ENCODE measurements at places on chromosomes 12 and 14.
A peak's percentile ranks its signal among the peaks of the same experiment; 100 is the strongest.

DNA sequence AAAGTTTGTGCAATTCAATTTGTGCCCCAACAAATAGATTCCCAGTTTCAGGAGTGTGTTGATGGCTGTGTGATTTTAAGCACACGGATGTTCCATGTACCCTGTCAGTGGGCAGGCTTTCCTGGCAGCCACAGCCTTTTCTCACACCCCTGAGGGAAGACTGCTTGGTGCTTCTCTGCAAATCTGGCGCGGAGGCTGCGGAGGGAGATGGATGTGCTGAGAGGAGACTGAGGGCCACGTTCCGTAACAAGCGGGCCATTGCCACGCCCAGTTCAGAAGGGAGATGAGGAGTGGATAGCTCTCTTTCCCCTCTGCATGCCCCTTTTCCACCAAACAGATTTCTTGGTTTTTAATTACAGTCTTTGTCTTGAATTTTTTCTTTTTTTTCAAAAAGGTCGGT lies 89.1 kb downstream of the BEGAIN start:
- no peak for DNase-seq

DNA sequence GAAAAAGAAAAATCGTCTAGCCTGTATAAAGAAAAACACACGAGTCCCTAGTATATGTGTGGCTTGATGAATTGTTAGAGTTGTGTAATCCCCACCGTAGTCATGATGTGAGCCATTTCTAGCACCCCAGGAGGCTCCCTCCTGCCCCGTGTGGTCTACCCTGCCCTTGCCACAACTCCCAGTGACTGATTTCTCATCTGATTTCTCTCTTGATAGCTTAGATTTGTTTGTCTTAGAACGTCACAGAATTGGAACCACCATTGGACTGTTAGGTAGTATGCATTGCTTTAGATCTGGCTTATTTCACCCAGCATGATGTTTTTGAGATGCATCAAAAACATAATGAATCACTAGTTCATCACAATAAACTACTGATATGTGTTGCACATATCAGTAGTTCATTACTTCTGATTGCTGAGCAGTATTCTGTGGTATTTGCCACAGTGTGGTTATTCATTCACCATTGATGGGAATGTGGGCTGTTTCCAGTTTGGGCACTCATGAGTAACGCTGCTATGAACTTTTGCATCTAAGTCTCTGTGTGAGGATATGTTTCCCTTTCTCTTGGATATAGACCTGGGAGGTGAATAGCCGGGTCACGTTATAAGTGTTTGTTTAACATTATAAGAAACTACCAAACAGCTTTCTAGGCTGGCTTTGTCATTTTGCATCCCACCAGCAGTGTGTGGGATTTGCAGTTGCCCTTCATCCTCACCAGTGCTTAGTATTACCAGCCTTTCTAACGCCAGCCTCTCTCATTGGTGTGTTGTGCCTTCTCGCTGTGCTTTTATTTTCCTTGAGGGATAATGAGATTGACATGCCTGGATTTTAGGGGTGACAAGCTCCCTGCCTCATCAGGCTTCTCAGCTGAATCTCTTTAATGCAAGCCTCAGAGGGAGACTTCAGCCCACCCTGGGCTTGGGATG lies 31.9 kb upstream of the NCOR2 start:
- no peak for DNase-seq

DNA sequence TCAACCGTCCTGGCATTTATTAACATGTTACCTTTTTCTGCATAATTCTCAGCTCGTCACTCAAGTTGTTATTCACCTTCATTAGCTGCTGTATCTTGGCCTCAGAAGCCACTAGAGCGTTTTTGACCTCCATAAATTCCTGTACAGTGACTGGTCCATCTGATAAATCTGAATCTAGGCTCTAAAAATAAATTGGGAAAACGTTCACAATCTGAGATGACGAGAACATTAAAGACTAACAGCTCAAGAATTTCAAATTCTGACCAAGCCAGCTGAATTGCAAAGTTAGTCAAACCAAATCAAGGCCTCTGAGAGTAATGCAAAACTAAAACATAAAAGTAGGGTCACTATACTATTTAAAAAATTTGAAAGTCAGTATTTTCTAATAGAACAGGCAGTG lies 45.0 kb downstream of the GIT2 start:
- no peak for DNase-seq

DNA sequence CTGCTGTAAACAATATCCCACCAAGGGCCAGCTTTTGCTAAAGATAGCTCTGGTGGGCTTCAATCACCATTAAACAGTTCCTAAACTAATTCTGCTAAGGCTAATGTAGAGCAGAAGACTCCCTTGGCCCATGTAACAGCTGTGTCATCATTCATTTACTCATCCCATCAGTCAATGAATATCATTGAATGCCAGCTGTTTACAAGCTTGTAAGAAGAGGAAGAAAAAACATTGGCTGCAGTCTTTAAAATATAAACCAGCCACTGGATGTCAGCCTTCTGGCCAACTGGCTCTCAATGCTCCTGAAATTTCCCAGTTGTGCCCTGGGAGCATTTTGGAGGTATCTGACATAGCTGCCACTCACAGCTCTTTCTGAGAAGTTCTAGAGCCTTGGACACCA lies 18.0 kb upstream of the MAP3K9 start:
- DNase-seq = no peak

DNA sequence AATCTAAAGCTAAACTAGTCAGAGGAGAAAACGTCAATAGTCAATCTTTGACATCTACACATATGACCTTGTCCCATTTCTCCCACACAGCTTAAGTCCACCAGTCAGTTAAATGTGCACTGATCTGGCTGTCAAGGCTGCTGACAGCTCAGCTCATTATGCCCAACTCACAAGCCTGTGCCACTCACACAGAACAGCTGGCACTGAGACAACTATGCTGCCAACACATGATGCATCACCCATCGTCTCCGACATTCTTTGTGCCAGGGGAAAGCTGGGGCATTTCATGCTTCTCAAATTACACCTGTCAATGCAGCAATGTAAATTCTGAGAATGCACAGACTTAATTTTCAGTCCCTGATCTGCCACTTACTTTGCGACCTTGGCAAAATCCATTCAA lies 25.3 kb downstream of the GNS start:
- DNase-seq = no peak

DNA sequence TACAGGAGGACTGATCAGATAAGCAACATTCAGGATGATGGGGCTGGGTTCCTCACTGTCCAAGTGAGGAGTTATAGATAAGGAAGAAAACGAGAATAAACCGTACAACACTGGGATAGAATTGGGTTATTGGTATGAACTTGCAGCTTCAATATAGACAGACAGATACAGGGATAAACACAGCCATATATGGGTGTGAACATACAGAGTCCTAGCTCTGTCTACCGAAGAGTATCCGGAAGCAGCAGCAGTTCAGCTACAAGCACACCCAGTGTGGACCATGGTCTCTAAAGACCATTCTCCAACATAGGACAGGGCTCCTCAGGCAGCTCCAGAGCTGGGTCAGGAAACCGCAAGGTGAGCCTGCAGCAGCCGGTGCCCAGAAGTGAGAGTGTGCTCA lies 40.8 kb downstream of the CDC42BPB start:
- no peak for DNase-seq

- DNase-seq = no peak
These were observed 444.8 kb downstream of the AEBP2 start for GRCh38 chr12:19884021-19884492.

DNA sequence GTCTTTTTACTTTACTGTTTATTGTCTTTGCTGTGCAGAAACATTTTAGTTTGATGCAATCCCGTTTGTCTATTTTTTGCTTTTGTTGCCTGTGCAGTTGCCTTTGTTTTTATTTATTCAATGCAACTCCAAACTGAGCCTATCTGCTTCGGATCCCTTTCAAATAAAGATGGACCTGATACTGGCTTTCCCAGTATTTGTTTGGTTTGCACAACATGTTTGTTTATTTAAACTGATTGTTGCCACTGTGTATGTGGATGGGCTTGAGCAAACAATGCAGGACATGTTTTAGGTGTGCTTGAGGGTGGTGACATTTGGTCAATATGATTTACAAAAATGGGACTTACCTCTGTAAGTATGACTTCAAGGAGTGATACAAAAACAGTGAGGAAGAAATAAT lies 6.7 kb downstream of the TRHDE start:
- no peak for DNase-seq

- no peak for DNase-seq
These were observed 45.4 kb downstream of the PSMA6 start for GRCh38 chr14:35337269-35338255.

GRCh38 chr12:56833780-56834179 lies 70.7 kb downstream of the HSD17B6 start:
- no peak for DNase-seq

DNA sequence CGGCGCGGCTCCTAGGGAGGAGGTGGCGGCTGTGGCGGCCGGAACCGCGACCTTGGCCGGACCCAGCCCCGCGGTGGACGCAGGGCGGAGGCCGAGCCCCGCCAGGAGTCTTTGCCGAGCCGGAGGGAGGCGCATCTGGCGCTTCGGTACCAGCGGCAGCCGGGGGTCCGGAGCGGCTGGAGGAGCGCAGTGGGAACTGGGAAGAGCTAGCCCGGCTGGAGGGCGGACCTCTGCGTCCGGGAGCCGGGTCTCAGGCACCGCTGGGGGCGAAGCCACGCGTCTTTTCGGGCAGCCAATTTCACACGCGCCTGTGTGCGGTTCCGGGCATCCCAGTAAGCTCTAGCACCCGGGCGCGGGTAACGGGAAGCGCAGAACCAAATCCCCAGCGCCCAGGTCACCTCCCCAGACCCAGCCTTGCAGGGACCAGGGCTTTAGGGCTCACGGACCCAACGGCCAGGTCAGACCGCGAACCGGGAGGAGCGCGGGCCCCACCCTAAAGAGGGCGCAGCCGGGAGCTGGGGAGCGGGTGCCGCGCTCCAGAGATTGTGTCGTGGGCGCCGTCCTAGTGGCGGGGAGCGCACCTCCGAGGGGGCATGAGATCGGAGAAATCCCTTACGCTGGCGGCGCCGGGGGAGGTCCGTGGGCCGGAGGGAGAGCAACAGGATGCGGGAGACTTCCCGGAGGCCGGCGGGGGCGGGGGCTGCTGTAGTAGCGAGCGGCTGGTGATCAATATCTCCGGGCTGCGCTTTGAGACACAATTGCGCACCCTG lies 89.4 kb downstream of the GALNT8 start:
- DNase-seq = peak; percentile 45

DNA sequence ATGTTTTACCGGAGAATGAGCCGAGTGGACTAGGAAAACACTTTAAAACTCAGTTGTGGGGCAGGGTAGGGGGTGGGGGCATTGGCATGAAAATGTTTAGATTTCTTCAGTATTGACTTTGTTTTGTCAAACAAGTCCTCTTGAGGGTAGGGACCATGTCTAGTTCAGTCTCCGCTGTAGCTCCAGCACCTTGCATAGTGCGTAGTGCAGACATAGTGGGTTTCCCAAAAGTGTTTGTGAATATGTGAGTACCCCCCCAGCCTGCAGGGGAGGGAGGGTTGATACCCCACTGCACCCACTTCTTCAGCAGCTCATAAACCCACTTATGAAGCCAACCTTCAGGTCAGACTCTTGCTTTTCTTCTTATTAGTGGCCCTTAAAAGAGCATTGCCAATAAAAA lies 71.4 kb downstream of the TTC9 start:
- no peak for DNase-seq

- DNase-seq = no peak
These were observed 267.7 kb downstream of the MED13L start for GRCh38 chr12:116009805-116010204.

GRCh38 chr12:117845271-117845904 lies 123.4 kb downstream of the KSR2 start:
- no peak for DNase-seq

GRCh38 chr12:112792301-112792700 lies 753 bp downstream of the RPH3A start:
- no peak for DNase-seq

- no peak for DNase-seq
These were observed 113.2 kb downstream of the DENND5B start for GRCh38 chr12:31477687-31478086.

- DNase-seq = no peak
These were observed 108.5 kb downstream of the ZFC3H1 start for GRCh38 chr12:71555191-71555590.

DNA sequence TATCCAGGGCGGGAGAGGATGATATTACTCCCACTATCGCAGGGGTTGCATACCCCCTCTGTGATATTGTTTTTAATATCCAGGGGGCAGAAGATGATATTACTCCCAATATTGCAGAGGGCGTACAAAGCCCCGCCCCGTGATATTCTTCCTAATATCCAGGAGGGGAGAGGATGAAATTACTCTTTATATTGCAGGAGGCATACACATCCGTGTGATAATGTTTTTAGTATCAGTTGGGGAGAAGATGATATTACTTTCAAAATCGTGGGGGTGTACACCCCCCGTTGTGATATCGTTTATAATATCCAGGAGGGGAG lies 52.9 kb upstream of the OXA1L start:
- DNase-seq = no peak

DNA sequence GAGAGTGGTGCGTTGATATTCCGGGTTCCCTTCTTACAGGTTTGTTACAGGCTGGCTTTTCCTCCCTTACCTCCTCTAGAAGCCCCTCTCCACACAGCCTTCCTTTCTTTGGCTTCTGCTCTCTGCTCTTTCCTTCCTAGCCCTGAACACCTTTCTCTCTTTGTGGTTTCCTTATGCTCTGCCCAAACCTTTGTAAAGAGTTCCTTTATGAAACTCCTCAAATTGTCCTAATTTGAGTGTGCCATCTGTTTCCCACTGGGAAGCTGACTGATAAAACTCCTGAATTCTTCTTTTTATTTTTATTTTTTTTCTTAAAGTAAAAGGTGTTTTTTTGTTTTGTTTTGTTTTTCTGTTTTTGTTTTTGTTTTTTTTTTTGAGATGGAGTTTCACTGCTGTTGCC lies 60.1 kb upstream of the OTX2 start:
- no peak for DNase-seq

GRCh38 chr12:54585243-54585642 lies 3.2 kb downstream of the PPP1R1A start:
- DNase-seq = no peak

DNA sequence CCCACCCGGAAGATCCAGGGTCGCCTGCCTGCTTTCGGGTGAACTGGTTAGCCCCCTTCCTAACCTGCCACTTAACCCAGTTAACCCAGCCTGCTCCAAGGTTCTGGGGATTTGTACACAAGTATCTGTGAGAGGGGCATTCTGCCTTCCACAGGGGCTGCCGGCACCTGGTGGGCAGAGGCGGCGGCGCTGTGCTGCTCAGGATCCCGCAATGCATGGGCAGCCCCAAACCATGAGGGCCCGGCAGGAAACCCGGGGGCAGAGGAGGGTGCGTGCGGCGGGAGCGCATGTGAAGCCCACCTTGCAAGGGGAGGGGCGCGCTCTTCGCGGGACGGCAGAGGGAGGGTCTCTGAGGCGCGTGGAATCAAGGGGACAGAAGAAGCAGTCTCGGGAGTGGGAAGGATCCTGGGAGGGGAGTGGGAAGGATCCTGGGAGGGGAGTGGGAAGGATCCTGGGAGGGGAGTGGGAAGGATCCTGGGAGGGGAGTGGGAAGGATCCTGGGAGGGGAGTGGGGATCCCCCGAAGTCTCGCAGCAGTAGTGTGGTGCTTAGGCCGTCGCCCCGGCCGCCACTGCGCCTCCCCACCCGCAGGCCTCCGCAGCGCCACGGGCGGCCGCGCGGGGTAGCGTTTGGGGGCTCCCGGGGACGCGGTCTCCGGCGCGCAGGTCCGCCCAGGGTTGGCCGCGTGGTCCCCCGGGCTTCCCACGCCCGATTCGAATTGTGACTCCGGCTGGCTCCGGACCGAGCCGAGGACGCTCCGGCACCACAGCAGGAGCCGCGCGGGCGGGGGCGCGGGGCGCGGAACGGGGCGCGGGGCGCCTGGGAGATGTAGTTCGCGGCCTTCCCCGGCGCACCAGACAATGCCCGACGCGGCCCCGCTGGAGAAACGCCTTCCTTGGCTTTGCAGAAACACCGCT lies 4.9 kb upstream of the MTA1 start:
- DNase-seq = peak; percentile 36

Measured in stimulated activated CD4-positive, alpha-beta T cell treated with anti-CD3 and anti-CD28 coated beads, TNF-alpha, amount 100 ng/mL, for 24 hours (primary cell).